ENCODE measurements at places on chromosomes 2 and 18.

- no peak for DNase-seq
Observed at GRCh38 chr2:128069769-128070168, 21.2 kb upstream of the UGGT1 start.

GRCh38 chr2:177972782-177973181 is 99.8 kb downstream of the PDE11A start:
- DNase-seq = no peak

DNA sequence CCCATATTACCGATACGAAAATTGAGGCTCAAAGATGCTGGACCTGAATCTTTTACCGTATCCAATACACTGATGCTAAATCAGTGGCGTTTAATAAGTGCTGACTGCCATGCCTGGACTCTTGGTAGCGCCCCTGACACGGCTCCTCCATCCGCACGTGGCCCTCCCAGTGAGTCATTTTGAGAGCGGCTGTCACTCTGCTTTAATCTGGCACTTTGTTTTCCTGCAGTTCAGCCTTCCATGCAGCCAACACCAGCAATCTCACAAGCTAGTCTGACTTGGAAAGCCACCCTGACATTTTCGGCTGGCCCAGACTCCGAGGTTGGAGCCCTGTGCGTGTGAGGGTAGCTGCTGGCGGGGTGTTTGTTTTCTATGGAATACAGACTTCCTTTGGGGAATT is 155.1 kb upstream of the LMAN1 start:
- DNase-seq = no peak

- no peak for DNase-seq
Observed at GRCh38 chr18:49563701-49564517, 2.1 kb downstream of the LIPG start.

GRCh38 chr2:28564346-28564745 is 68.5 kb downstream of the PLB1 start:
- DNase-seq = no peak

- DNase-seq = no peak
Observed at GRCh38 chr2:30149976-30150375, 3.2 kb downstream of the YPEL5 start.

- no peak for DNase-seq
Observed at GRCh38 chr2:216553093-216553478, 54.4 kb downstream of the RPL37A start.
